Small intestine (tissue), 16 donors: ENCODE measurements at places on chromosomes 12 and 14.

DNA sequence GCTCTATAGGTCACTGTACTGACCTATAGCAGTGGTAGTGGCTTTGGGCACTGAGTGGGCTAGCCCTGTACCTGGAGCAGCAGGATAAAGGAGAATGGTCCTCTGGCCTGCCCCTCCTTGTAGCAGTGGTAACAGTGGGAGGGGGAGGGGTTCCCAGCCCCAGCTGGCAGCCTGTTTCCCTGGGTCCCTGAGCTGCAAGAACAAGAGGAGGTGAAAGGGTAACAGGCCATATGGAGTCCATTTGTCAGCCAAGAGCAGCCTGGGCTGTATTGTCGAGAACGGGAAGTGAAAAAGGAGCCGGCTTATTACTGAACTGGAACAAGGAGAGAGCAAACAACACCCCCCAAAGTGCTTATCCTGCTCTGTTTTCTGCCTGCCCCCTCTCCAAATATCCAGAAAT lies 73.8 kb upstream of the SRSF5 start:
- DNase-seq, result no peak

GRCh38 chr12:129900306-129900705 lies 3.5 kb downstream of the TMEM132D start:
- no peak for DNase-seq

- DNase-seq, result no peak
Measured at GRCh38 chr14:101290611-101291010, 270.7 kb upstream of the DIO3 start.

- no peak for DNase-seq
Measured at GRCh38 chr12:47616440-47616839, 89.4 kb downstream of the RPAP3 start.

GRCh38 chr12:116703214-116703795 lies 34.6 kb downstream of the SPRING1 start:
- peak; percentile 72 for DNase-seq

- DNase-seq, result no peak
Measured at GRCh38 chr14:103555559-103556337, 6.7 kb downstream of the BAG5 start.

- DNase-seq, result no peak
Measured at GRCh38 chr14:97097296-97097695, 300.1 kb downstream of the VRK1 start.

GRCh38 chr14:66359500-66359899 lies 126.7 kb upstream of the CCDC196 start:
- DNase-seq, result peak; percentile 46

DNA sequence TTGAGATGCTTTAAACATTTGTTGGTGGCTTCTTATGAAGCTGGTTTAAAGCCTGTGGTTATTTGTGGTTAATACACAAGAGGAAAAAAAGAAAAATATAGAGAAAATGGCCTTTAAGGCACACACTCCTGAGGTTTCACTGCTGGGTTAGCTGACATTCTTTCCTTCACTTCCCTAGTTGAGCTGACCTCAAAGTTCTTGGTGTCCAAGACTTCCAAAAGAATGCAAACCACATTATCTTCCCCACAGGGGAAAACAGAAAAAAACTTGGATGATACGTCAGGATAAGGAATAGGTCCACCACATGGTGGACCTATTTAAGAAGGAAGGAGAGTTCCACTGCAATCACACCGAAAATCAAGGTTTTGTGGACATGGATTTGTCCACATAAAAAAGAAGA lies 94.3 kb downstream of the SLC25A21 start:
- DNase-seq, result no peak

DNA sequence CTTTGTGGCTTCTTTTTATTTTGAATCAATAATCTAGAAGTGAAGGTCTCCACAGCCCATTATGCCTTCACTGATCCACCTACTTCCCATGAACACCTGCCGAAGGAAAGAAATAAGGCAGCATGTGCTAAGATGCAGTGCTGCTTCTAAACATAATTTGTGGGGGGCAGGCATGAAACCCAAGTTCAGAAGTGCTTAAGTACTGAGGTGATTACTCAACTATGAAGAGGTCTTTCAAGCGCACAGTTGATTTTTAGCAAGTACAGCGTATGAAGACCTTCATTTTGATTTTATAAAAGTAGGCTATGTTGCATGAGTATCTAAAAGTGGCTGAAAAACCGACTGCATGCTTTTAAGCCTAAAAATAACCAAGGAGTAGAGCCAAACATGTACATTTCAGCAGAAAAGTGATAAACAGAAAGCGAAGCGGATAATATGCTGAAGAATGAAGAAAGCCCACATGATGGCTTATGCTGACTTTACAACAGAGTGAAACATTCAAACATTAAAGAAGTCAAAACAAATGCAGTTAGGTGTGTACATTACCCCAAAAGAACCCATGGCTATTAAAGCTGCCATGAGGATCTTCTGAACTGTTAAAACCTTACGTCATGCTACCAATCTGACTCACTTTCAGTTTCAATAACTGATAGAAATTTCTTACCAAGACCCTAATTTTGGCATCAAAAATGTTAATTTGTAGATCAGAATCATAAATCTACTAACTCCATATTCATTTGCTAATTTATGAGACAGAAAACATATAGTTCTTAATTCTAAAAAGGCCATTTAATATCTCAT lies 29.3 kb downstream of the KICS2 start:
- DNase-seq, result no peak

DNA sequence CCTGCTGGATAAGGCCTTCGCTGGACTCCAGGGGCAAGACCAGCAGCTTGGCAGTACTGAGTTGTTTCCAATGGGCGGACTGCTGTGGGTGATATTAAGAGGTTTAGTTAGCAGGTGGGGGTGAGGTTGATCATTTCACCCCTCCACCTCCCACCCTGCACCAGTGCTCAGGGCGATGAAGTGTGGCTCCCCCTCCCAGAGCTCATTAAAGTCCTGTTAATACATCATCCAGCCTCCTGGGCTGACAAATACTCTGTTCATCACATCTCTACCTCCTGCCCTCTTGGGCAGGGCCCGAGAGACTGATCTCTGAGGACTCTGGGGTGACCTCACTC lies 2.4 kb upstream of the FIGNL2 start:
- DNase-seq, result no peak

DNA sequence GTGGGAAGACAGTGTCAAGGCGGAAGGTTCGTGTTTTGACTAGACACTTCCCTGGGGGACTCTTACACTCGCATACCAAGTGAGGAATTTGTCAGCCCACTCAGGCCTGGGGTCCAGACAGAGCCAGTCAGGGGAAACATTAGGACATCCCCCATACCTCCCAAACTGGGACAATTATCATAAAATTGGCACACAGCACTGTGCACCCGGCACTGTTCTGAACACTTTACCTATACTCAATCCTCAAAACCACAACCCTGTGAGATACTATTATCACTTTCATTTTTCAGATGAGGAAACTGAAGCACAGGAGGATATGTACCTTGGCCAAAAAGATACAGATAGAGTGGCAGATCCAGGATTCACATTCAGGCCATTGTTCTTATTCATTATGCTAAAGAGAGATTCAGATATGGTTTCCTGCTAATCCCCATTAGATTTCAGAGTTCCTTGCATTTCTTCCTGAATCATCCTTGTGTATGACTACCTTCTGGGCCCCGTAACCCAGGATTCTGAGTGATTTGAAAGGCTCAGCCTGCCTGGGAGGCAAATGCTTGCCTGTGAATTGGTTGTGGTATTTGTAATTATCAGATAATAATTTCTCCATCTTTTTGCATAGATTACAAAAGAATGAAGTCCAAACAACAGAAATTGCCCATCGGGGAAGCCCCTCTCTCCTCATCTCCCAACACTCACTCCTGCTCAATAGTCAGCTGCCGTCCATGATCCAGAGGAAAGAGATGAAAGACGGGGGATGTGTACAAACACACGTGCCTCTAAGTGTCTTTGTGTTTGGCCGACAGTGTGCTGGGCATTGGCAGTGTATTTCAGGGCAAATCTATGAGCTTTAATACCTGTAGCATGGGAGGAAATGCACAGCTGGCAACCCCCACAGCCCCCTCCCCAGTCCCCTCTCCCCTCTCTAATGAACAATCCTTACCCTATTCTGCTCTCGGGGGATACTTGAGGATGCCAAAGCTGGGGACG lies 4.6 kb downstream of the TAC3 start:
- no peak for DNase-seq

DNA sequence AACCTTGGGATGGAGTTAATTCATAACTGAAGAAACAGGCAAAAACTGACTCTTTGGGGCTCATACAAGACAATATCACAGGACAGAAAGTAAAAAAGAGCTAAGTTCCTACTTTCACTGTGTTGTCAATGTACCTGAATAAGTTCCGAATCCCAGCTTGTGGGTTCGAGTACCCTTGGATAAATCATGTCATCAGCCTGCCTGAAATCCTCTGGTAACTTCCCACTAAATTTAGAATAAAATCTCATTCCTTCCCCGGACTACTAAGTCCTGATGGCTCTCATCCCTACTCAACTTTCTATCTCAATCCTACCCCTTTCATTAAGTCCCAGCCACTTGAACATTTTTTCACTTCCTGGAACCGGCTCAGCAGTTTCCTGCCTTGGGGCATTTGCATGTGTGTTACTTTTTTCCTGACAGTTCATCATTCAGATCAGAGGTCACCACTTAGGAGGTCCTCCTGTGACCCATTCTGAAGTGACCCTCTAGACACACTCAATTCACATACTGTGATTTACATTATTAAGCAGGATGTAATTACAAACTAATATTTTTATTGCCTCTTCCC lies 12.7 kb downstream of the ERP29 start:
- no peak for DNase-seq

DNA sequence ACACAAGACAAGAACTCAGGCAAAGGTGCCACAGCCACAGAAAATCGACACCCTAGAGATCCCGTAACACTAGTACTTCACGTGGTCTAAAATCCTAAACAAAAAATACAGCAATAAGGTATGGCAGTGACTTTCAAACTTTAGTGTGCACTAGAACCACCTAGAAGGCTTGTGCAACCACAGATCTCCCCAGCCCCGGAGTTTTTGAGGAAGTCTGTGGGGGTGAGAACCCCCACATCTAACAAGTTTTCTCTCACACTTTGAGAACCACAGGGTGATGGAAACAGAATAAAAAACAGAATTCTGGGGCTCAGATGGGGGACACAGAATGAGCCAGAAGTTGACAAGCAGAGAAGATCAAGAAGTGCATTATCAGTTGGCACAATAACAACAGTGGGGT lies 254.0 kb downstream of the ANO6 start:
- DNase-seq, result no peak

- DNase-seq, result no peak
Measured at GRCh38 chr12:31272607-31273225, 53.2 kb downstream of the SINHCAF start.

GRCh38 chr12:20455001-20455706 lies 86.8 kb downstream of the PDE3A start:
- DNase-seq, result no peak

GRCh38 chr12:93847517-93848474 lies 170.6 kb downstream of the CRADD start:
- DNase-seq, result no peak

DNA sequence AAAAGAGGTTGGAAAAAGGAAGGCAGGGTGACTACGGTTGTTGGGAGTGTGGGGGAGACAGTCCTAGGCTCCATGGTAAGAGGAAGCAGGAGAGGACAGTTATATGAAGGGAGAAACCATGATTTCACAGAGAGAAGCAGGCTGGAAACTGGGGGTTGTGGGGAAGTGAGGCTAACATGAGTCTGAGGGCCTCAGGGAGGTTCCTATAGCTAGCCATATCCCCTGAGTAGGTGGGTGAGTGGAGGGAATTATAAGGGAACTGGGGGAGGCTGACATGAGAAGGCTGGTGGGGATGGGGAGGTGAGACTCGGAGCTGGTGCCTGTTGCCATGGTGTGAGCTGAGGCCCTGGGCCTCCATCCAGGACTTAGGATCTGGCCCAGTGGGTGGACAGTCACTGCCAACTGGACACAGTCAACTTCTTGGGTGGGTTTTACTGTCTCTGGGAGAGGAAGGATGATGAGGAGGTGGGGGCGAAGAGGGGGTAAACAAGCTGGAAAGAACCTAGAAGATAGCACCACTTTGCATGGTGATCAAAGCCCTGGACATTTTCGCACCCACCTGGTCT lies 1.4 kb downstream of the RNASE13 start:
- DNase-seq, result no peak

- DNase-seq, result no peak
Measured at GRCh38 chr12:122072031-122072970, 6.3 kb upstream of the MLXIP start.

GRCh38 chr12:25100194-25101091 lies 94.5 kb downstream of the DNAI7 start:
- no peak for DNase-seq

GRCh38 chr14:87971010-87971409 lies 22.0 kb downstream of the GALC start:
- no peak for DNase-seq

DNA sequence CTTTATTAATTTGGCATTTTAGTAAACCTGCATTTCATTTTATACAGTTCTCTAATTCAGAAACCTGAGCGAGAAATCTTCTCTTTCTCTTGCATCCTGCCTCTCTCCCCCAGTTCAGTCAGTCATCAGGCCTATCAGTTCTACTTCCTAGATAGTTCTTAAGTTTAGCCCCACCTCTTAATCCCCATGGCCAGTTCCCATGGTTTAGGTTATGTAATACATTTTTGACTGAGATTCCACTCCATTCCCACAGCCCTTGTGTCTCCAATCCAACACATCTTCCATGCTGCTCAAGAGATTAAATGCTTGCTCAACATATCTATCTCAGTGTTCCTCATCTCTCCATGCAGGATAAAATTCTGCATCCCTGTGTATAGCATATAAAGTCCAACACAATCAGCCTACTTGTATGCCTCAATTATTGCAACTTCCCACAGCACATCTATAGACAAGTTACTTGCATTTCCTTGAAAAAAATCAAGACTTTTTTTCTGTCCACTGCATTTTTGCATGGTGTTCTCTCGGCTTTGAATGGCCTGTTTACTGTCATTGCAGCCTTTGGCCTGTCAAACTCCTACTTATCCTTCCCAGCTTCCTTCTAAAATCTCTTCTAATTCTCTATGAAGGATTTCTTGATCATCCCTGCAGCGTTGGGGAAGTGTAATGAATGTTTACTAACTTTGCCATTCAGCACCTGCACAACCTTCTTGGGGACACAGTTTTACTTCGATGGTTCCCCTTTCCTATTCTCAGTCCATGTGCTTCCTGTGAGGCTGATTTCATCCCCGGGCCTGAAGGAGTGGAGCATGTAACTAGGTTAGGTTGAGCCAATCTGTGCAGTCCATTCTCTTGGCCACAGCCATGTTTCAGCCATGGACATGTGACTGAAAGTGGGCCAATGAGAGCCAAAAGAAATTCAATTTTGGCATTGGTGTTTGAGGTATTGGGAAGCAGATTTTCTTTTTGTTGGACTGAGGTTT lies 80.8 kb downstream of the DACT1 start:
- no peak for DNase-seq

DNA sequence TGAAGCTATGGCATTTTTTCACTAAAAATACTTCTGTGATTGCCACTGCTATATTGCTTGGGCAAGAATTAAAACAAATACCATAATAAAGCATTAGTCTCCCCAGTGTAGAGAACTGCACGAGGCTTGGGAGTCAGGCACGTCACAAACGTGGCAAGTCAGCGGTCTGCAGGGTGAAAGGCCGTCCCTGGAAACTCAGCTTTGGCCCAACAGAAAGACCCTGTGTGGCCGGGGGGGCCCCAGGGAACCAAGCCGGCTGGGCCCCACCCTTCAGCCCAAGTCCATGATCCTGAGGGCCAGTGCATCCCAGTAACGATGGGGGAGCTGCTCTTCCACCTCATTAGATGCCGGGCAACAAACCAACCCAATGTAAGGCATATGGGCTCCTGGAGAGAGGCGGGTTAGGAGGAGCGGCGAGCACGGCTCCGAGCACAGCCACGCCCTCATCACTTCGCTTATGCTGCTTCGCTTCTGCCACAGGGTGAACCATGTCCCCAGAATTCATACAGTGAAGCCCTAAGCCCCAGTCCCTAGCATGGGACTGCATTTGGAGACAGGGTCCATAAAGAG lies 50.9 kb upstream of the GPR68 start:
- no peak for DNase-seq
